ENCODE measurements at places on chromosomes 7 and 10. TPM values are rescaled to one million over a fixed set of nuclear protein-coding genes. Genes with fewer than 3 reads are reported as not detected.

The PNLIP gene
- not detected for total RNA-seq

The PKD2L1 gene
- not detected for total RNA-seq

The LIPJ gene
- total RNA-seq = not detected

The HOXA2 gene
- total RNA-seq = not detected

The IGFBP1 gene
- not detected for total RNA-seq

The MYH16 gene
- not detected for total RNA-seq

The IMMP2L gene
- 4.6 TPM for total RNA-seq

The TRPV5 gene
- not detected for total RNA-seq

The ZNF736 gene
- total RNA-seq = 23.9 TPM

The ARHGEF35 gene
- total RNA-seq = 7.2 TPM

The LRIT1 gene
- not detected for total RNA-seq

The CTAGE6 gene
- total RNA-seq = 1.8 TPM

The GARIN1A gene
- 0.45 TPM for total RNA-seq

The PON3 gene
- not detected for total RNA-seq

Data from activated naive CD4-positive, alpha-beta T cell treated with anti-CD3 and anti-CD28 coated beads, Interleukin-2, amount 10 ng/mL, durations not matched to agents 5 hours and 36 hours (primary cell).